ENCODE measurements at places on chromosomes 6 and 20.
A peak's percentile ranks its signal among the peaks of the same experiment; 100 is the strongest.

DNA sequence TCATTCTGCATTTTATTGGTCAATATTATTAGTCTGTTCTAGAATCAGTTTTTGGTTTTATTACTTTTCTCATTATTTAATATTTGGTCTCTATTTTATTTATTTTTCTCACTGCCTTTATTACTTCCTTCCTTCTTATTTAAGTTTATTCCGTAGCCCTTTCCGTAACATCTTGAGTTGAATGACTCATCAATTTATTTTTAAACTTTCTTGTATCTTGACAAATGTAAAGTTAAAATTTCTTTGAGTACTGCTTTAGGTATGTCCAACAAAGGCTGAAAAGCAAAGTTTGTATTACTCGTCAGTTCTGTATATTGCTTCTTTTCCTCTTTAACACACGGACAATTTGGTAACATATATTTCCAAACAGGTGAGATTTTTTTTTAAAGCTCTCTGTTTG, 192.0 kb downstream of the CD109 start:
- no peak for DNase-seq

- no peak for DNase-seq
Observed at GRCh38 chr20:48257833-48258232, 472.6 kb upstream of the SULF2 start.

DNA sequence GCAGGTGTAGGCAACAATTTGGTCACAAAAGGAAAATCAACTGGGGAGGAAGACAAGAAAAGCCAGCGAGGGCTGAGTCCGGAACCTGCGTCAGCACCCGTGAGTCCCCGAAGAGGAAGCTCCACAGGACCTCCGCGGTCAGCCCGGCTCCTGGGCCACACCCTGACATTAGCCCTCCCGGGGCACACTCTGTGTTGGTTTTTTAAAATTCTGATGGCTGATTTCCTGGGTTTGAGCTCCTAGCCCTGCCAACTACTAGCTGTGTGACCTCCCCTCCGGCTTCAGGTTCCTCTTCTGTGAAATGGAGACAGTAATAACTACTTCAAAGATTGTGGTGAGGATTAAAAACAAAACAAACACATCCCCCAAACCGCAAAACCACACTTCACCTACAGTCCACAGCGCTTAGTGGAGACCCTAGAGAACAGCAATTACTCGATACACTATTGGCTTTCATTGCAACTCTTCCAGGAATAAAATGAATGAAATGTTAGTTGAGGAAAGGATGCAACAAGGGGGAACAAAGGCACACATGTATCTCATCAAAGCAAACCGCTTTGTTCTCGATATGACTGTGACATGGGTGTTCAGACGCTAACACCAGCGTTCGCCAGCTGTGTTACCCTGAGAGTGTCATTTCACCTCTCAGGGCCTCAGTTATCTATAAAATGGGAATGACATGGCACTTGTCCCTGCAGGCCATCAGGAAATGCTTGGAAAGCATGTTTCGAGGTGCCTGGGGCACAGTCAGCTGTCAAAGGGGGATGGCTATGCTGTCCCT, 985 bp downstream of the ZBP1 start:
- DNase-seq: no peak

- DNase-seq: peak; percentile 31
Observed at GRCh38 chr6:127186889-127187288, 68.4 kb downstream of the RSPO3 start.

- no peak for DNase-seq
Observed at GRCh38 chr6:160362556-160362955, 14.4 kb downstream of the SLC22A3 start.

GRCh38 chr20:50873585-50873984, 57.7 kb downstream of the ADNP start:
- DNase-seq: no peak

DNA sequence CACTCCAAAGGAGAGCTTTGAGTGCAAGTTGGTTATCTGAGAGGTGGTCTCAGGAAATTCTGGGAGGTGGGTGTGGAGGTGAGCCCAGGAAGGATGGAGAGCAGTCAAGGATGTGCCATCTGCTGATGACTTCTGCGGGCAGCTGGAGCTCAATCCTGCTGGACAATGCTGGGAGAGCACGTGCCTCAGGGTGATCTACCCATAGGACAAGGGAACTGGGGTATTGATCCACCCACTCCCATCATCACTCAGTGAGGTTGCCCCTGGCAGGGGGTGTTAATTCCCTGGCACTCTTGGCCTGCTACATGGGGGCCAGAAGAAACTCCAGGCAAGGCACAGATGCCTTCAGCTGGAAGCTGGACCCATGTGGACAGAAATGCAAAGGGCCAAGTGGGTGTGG, 7.1 kb upstream of the ZBP1 start:
- DNase-seq: no peak

- no peak for DNase-seq
Observed at GRCh38 chr6:116405652-116406356, 35.1 kb downstream of the DSE start.

DNA sequence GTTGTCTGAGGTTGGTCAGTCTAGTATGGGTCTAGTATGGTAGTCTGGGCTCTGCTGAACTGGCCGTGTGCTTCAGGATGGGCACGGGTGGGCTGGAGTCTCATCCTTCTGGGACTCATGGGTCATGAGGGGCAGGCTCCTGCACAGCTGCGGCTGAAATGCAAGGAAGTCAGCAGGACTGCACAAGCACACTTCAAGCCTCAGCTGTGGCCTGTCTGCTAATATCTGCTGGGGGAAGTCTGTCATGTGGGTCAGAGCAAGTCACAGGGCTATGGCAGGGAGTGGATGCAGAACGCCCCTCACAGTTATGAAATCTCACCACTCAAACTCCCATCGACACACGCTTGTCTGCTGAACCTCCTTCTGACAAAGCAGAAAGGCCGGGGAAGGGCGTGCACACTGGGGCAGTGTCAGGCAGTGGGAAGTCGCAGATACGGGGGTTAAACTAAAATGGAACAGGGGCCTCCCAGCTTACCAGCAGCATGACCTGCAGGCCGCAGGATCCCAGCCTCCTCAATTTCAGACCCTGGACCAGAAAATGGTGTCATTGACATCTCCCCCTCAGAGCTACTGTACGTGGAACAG, 229.5 kb downstream of the SMOC2 start:
- DNase-seq: peak; percentile 18

- DNase-seq: peak; percentile 59
Observed at GRCh38 chr6:45514454-45515230, 136.9 kb upstream of the SUPT3H start.

GRCh38 chr6:139510040-139510790, 135.8 kb upstream of the CITED2 start:
- no peak for DNase-seq

- DNase-seq: no peak
Observed at GRCh38 chr6:34574647-34575293, 18.6 kb upstream of the SPDEF start.

DNA sequence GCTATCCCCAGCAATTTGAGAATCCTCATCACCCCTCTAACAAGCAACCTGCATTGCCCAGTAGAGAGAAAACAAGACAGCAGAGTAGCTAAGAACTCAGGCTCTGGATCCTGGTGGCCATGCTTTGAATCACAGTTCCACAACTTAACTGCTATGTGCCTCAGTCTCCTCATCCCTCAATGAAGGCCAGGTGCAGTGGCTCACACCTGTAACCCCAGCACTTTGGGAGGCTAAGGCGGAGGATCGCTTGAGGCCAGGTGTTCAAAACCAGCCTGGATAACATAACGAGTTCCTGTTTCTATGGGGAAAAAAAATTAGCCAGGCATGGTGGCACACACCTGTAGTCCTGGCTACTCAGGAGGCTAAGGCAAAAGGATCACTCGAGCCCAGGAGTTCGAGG, 23.7 kb downstream of the BACH2 start:
- DNase-seq: no peak

- no peak for DNase-seq
Observed at GRCh38 chr6:42136508-42137193, 5.8 kb downstream of the C6orf132 start.

Measured in adrenal gland (tissue), 19 donors.